ENCODE measurements at places on chromosomes 12 and 14. TPM values are rescaled to one million over a fixed set of nuclear protein-coding genes. Genes with fewer than 3 reads are reported as not detected.

The KERA gene
- not detected for total RNA-seq

The ATXN2 gene
- total RNA-seq: 40.4 TPM

The ZC2HC1C gene
- 3.7 TPM for total RNA-seq

The TMEM179 gene
- not detected for total RNA-seq

The SIX6 gene
- total RNA-seq: not detected

The SLC24A4 gene
- not detected for total RNA-seq

The KRT77 gene
- not detected for total RNA-seq

The SLC4A8 gene
- total RNA-seq: 2.2 TPM

The LRRC10 gene
- total RNA-seq: not detected

The AHNAK2 gene
- total RNA-seq: 0.05 TPM

The RHOJ gene
- total RNA-seq: not detected

GRCh38 chr12:65368055-65368454 lies 89.6 kb downstream of the MSRB3 start:
- ATAC-seq: no peak

DNA sequence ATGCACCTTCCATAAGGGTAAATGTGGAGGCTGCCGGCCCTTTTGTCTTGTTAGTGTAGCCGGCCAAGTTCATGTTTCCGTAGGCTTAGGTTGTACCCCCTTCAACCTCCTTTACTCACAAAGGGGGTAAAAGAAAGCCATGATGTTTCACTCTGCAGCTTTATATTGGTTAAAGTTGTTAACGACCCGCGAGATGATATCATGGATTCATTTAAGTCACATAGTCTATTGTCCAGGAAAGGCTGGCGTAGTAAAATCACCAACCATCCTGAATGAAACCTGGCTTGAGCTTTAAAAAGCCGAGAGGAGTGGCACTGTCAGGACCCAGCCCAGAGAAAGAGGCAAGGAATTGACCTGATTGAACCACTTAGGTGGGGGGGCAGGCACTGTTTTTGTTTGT lies 1.3 kb downstream of the UNG start:
- no peak for ATAC-seq

DNA sequence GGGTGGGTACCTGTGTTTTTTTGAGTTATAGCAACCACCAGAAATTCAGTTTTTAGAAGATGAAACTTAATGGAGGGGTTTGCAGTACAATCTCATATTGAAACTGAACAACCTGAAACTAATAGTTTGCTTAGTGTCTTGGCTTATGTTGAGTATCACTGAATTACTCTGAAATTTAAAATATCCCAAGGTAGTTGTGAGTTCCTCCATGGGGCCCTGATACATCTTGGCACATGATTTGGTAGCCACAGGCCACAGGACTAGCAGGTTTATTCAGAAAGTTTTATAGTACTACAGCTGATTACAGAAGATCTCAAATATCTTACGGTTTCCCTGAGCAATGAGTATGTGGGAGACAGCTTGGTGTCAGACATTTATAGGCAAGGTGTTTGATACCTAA lies 10.4 kb downstream of the PTGES3 start:
- peak; percentile 86 for ATAC-seq

- ATAC-seq: no peak
These were observed 95.6 kb downstream of the CPNE8 start for GRCh38 chr12:38809832-38810231.

DNA sequence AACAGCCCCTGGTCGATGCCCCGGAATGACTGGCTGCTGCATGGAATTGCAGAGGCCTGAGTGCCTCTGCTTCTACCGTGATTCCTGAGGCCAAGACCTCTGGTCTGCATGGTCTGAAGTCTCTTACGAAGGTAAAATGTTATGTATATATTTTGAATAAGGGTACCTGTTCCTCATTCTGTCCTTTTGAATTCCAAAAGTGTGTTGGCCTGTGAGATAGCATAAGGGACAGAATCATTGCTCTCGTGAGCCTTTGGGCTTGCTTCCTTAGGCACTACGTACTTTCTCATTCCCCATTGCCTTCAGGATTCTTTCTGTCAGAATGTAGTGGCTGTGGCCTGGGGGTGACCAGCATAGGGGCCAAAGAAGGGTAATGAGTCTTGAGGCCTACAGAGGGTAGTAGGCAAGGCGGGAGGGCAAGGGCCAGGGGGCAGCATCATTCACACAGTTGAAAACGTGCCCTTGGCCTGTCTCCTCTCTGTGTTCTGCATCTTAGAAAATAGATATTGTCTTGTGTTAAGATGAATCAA lies 19.5 kb downstream of the TRAF3 start:
- no peak for ATAC-seq

- peak; percentile 70 for ATAC-seq
These were observed 31.2 kb upstream of the KLC1 start for GRCh38 chr14:103597623-103598377.

DNA sequence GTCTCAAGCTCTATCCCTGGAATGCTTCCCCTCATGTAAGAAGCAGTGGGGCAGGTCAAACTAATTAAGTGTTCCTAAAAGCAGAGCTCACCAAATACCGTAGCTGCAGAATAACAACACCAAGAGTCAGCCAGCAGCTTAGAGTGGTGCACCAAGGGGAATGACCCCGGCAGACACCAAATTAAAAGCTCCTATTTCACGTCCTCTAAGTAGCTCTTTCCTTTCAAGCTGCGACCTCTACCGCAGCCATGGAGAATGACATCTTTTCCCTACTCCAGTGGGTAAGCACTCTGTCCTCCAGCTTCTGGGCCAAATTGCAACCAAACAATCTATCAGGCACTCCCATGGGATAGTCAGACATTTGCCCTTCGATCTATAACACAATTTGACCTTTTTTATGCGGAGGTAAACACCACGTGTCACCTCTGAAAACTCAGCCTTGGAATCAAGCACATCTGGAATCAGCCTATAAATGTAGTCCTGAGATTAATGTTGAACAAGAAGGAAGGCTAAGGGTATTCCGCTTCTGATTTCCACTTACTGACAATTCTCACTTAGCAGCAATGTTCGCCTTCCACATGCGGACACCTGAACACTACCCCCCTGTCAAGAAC lies 67.6 kb upstream of the CDKN3 start:
- ATAC-seq: peak; percentile 24

GRCh38 chr12:58211211-58211610 lies 269.8 kb downstream of the ATP23 start:
- no peak for ATAC-seq

DNA sequence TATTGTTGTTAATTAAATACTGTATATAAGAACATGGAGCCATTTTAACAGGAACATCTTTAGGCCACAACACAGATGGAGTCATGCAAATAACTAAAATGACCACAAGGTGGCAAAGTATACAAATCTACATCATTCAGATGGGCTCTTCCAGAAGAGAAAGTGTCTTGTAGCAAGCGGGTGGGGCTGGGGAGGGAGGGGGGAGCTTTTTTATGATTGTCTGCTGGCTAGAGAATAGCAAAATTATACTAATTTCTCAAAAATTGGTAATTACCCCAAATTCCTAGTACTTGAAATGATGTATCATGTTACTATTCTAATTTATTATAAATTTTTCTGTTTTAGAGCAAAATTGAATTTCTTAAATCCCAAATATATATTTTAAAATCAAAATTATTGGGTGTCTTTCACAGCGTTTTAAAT lies 378.7 kb downstream of the PRKD1 start:
- ATAC-seq: no peak

DNA sequence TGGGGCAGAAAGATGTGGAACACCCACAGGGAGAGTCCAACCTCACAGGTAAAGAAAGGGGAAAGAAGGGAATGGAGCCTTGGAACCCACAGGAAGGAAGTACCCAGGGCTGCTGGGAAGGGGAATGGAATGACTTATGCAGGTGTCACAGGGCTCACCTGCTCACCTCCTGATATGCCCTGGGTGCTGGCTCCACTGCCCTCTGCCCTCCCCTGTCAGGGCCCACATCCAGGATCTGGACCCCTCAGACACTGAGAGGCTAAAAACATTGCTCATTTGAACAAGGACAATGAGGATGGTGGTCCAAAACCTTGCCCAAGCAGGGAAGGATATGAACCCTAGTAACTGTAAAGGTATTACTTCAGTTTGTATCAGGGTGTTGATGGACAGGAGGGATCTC lies 19.3 kb downstream of the ZBTB39 start:
- no peak for ATAC-seq

GRCh38 chr14:96482986-96483385 lies 19.2 kb upstream of the PAPOLA start:
- no peak for ATAC-seq

GRCh38 chr12:41521872-41522379 lies 333.8 kb downstream of the PDZRN4 start:
- ATAC-seq: peak; percentile 56

GRCh38 chr12:14367040-14367661 lies 1.7 kb downstream of the ATF7IP start:
- ATAC-seq: peak; percentile 62

DNA sequence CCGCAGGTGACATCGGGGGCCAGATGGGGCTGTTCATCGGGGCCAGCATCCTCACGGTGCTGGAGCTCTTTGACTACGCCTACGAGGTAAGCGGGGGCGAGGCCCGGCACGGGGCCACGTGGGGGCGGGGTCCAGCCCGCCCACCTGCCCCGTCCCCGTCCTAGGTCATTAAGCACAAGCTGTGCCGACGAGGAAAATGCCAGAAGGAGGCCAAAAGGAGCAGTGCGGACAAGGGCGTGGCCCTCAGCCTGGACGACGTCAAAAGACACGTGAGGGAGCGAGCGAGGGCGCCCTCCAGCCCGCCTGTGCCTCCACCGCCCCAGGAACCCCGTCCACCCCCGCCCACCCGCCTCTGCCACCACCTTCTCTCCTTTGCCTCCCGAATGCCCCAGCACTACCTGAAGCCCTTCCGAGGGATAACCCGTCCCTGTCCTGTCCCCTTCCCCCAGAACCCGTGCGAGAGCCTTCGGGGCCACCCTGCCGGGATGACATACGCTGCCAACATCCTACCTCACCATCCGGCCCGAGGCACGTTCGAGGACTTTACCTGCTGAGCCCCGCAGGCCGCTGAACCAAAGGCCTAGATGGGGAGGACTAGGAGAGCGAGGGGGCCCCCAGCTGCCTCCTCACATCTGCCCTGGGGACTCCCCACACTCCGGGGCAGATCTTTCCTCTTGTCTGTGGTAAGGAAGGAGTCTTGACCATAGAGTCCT lies 3.9 kb upstream of the SMARCD1 start:
- no peak for ATAC-seq

- peak; percentile 62 for ATAC-seq
These were observed 12.2 kb upstream of the OR5AU1 start for GRCh38 chr14:21168055-21168454.

- no peak for ATAC-seq
These were observed 55.5 kb downstream of the CDC42BPB start for GRCh38 chr14:103001651-103002396.

GRCh38 chr14:88933191-88933590 lies 108.7 kb downstream of the TTC8 start:
- ATAC-seq: no peak

- ATAC-seq: no peak
These were observed 1.6 kb upstream of the UNC119B start for GRCh38 chr12:120708651-120709050.

DNA sequence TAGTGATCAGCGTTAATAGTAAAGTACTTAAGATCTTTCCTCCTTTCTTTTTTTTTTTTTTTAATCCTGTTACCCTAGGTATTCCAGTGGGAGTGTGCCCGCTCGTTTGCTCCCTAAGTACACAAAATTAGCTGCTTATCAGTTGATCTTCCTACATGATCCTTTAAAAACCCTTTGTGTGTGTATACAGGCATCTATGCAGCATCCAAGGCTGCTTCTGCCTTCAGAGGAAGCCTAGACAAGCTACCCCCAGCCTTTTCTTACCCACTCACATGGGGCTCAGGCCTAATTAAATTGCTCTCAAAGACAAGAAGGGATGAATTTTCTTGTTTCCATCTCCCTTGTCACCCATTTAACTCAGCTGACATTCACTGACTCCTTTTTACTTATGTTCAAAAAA lies 343.4 kb upstream of the LMO3 start:
- ATAC-seq: no peak

DNA sequence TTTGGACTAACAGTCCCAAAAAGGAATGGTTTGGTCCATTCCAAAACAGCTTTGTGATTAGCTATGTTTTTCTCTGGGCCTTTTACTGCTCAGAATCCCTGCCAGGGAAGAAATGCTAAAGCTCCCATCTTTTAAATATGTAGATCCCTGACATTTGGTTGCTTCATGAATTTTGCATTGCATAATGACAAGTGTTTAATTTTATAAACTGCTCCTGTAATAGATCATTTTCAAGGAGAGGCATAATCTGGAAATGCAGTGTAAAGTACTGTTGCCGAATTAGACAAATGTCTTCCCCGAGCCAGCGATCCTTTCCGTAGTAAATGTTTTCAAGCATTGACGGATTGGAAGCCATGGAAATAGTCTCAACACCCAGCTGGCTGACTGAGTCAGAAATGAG lies 291.3 kb upstream of the PRKD1 start:
- ATAC-seq: no peak

GRCh38 chr12:116358893-116359761 lies 81.6 kb upstream of the MED13L start:
- peak; percentile 95 for ATAC-seq
